ENCODE measurements at places on chromosomes 13 and 19.
A peak's percentile ranks its signal among the peaks of the same experiment; 100 is the strongest.

GRCh38 chr13:113951246-113951999, 22.5 kb downstream of the C13orf46 start:
- DNase-seq, result peak; percentile 51

GRCh38 chr19:8404391-8405151, 8.5 kb upstream of the MARCHF2 start:
- DNase-seq, result no peak

- DNase-seq, result peak; percentile 64
These were observed 6.0 kb downstream of the A1BG start for GRCh38 chr19:58346961-58347929.

DNA sequence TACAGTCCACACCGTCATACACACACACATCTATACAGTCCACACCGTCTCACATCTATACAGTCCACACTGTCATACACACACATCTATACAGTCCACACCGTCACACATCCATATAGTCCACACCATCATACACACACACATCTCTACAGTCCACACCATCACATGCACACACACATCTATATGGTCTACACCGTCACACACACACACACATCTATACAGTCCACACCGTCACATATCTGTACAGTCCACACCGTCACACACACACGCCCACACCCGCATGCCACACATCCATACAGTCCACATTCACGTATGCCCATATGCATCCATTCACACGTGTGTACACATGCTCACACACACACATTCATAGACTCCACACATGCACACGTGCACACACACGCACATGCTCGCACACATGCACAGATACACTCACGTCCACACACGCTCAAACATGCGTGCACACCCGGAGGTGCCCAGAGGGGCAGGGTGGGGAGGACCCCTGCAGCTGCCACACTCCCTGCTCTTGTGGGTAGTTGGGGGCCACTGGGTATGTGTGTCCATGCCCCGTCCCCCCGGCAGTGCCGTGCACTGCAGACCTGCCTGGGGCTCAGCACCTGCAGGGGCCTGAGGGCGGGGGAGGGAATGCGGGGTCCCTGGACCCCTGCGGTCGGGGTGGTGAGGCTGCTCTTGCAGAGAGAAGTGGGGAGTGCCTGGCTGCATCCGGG, 29.2 kb downstream of the PIAS4 start:
- no peak for DNase-seq

- DNase-seq, result no peak
These were observed 2.4 kb upstream of the CYTH2 start for GRCh38 chr19:48466561-48467325.

DNA sequence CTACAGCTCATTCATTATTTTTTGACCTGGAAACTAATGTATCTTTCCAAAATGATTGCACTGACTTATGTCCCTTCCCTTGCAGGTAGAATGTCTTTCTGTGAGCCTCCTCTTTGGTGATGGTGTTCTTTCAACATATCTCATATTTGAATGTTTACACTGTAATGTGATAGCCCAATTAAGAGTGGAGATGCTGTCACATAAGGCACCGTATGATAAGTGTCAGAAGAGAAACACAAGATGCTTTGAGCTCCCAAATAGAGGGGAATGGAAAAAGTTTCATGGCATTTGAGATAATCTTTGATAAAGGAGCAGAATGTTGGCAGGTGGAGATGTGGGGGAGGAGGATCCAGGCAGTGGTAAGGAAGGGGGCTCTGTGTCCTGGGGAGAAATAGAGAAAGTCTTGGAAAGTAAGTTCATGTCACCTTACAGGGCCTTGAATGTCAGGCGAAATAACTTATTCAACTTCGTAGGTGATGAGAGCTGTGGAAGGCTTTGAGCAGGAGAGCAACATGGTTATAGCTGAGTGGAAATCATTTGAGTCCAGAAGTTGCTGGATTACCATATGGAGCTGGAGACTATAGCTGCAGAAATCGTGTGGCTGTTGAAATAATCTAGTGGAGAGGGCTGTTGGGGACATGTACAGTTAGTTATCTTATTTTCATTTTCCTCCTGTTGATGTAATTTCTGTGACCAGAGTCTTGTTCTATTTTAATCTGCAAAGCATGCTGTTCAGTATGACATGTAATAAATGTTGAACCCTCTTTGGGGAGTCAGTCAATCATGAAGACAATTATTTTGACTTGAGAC, 10.3 kb upstream of the RNF113B start:
- no peak for DNase-seq

GRCh38 chr13:91776611-91777193, 378.3 kb downstream of the GPC5 start:
- no peak for DNase-seq

GRCh38 chr13:64471916-64472315, 2758.2 kb downstream of the PCDH9 start:
- DNase-seq, result no peak

DNA sequence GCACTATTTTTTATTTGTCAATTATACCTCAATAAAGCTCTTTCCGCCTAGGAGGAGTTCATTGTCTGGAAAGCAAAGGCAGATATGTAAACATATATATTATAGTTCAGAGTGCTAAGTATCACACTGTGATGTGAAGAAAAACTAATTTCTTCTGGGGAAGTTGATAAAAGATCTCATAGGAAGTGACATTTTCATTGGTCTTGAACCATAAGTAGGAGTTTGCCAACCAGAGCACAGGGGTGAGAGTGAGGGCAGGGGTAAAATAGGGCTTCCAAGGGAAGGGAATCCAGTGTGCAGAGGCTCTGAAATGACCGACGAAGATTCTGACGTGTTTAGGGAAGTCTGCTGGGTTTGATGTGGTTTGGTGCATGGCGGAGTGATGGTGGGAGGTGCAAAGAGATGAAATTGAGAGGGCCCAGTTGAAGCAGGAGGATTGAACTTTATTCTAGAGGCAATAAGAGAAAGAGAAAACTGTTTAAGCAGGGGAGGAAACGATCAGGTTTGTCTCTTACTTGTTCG, 780 bp upstream of the GTF2F2 start:
- DNase-seq, result peak; percentile 37

- no peak for DNase-seq
These were observed 9.6 kb downstream of the CD37 start for GRCh38 chr19:49344505-49345423.

DNA sequence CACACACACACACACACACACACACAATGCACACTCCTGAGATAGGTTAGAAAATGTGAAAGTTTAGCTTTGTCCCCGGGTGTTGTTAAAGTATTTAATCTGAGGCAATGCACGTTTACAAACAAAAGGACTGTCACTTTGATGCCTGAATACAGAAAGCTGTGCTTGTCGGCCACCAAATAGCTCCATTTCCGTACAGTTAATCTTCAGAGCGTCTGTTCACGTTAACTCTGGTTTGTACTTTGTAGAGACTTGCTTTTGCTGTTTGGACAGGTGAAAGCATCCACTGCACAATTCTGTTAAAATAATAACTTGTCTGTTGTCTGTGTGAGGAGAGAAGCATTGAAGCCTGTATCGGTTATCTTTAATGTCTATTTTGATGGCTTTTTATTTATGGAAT, 267.8 kb downstream of the FGF9 start:
- DNase-seq, result no peak
